ENCODE measurements at places on chromosomes 16 and 17.

- DNase-seq = no peak
Observed at GRCh38 chr16:71956486-71956885, 43.7 kb downstream of the PKD1L3 start.

- DNase-seq = no peak
Observed at GRCh38 chr16:79069121-79069520, 531.4 kb downstream of the MAF start.

DNA sequence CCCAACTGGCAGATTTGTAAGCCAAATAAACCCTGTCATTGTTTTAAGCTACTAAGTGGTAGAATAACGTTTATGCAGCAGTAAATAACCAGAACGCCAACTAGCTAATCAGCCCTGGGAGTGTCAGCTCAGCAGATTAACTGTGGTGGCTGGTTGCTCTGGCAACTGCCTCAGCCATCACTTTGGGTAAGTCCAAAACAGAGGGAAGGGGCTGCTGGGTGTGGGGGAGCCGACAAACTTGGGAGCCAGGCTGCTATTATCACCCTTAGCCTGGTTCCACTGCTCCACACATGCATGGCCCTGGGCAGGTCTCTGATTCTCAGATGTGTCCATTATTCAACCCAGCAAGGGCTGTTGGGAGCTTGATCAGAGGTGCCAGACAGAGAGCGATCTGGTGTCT, 22.2 kb upstream of the RHOT1 start:
- DNase-seq = no peak

- DNase-seq = peak; percentile 79
Observed at GRCh38 chr17:1573932-1574696, 11.5 kb upstream of the PITPNA start.

DNA sequence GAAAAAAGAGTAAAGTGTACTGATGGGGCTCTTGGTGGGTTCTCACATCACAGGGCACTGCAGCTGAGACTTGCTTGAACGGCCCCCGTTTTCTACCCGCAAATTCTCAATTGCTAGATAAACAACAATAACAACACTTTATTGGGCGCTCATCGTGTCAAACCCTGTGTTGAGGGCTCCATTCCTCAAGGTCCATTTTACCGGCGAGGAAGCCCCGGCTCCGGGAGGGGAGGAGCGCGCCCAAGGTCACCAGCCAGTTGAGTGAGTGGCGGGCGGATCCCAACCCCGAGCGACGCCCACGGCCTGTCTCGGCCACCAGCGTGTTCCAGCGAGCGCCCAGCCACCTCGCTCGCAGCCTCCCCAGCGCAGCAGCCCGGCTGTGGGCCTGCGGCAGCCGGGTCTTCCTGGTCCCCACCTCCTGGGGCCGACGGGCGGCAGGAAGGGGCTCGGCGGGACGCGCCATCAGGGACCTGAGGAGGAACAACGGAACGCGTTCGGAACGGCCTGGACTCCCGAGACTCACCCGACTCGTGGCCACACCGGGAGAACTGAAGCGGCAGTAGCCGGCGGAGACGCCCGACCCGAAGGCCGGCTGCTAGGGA, 373 bp downstream of the CMC2 start:
- DNase-seq = no peak

DNA sequence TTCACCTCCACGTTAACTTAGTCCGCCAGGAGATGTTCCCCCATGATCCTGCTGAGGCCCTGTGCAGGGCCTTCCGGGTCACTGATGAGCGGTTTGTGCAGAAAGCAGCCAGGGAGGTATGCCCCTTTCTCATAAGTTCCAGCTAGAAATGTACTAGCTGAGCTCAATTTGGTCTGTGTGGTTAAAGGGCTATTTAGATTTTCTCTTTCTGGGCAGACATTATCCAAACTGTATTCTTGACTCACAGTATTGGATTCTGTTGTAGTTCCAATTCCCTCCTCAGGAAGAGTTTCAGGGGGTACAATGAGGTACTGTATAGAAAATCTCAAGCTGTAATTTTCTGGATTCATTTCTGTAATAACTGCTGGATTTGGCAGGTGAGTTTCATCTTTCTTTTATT, 137.1 kb downstream of the TRIM37 start:
- no peak for DNase-seq

DNA sequence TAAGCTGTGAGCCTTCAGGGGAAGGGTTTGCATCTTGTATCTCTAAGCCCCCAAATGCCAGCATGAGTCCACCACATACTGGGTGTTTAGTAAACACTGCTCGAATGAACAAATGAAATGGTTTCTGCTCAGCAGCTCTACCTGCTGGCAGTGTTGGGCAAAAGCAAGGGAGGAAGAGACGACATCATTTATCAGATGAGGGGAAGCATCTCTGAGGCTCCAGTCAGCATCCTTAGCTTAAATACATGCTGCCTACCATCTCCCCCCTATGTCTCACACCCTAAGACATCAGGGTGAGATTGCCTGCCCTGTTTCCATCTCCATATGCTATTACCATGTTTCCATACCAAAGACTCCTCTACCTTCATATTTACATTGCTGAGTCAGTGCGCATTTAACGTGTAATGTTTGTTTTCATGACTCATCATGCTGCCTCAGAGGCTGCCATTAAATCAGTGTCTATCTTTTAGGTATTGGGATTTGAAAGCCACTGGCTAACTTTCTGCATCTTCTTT, 379.8 kb downstream of the UTP18 start:
- DNase-seq = no peak

DNA sequence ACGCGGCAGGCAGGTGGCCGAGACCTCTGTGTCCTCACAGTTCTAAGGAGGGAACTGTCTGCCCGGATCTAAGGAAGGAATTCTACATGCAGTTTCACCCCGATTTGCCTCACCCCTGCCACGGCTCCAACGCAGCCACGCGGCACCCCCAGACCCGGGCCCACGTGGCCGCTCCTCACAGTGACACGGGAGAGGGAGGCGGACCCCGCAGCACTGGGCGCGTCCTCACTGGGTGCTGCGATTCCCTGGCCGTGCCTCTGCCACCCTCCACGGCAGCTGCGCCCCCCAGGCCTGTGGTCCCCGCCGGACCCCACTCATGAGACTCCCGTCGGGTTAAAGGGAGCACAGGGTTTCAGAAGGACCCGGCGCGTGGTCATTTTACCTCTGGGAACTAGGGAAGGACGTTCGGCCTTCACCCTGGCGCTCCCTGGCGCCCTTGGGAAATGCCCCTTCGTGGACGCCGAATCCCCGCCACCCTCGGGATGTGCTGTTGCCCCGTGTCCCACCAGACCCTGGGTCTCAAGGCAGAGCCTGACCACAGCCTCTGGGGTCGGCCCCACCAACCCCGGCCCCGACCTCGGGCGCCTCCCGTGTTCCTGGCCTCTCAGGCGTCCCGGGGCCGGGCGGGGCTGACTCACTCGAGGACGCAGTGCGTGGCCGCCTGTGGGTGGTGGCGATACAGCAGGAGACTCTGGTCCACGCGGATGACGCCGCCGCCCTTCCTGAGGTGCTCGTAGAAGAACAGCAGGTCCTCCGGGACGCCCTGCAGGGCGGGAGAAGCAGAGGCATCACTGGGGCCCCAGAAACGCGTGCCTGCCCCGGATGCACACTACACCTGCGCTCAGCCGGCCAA, 118.8 kb upstream of the METRNL start:
- no peak for DNase-seq

GRCh38 chr16:88282564-88283395, 100.0 kb upstream of the ZNF469 start:
- DNase-seq = no peak

DNA sequence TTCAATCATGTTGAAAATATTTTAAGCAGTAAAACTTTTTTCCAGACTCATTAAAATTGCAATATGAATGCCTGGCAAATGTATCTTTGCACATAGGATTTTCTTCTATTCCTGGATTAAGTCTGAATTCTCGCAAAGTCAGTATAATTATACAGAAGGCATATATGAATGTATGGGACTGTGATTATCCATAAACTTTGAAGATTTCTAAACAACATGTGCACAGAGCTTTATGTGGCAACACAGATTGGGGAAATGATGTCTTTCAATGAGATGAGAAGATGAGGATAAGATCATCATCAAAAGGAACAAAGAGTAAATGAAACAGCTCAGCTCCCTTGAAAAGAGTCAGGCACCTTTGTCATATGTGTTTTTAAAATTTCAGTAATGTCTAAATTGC, 635.3 kb downstream of the CDH11 start:
- no peak for DNase-seq

DNA sequence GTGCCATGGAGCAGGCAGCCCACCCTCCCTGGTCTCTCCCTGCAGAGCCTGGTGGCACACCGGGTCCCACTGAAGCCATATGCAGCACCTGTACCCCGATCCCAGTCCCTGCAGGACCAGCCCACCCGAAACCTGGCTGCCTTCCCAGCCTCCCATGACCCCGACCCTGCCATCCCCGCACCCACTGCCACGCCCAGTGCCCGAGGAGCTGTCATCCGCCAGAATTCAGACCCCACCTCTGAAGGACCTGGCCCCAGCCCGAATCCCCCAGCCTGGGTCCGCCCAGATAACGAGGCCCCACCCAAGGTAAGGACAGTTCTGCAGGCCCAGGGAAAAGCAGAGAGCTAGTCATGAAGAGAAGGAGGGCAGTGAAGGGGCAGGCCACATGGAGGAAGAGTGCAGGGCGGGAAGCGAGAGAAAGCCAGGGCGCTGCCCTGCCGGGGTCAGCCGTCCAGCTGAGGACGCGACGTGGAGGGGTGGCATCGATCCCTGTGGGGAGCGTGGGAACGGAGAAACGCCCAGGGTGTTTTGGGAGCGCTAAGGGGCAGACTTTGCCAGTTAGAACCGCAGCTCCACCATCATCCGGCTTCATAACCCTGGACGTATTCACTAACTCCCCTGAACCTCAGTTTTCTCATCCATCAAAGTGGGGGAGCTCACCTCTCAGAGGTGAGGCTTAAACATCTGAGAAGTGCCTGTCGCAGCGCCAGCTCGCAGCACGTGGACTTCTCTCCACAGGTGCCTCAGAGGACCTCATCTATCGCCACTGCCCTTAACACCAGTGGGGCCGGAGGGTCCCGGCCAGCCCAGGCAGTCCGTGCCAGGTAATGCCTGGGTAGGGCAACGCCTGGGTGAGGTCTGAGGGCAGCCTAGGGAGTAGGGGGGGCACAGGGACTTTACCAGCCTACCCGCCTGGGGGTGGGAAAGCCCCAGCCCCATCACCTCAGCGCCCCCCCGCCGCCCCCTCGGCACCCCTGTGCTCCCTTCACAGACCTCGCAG, 7.6 kb upstream of the C17orf107 start:
- no peak for DNase-seq

GRCh38 chr17:39775031-39775430, 37.3 kb downstream of the GRB7 start:
- DNase-seq = peak; percentile 57

DNA sequence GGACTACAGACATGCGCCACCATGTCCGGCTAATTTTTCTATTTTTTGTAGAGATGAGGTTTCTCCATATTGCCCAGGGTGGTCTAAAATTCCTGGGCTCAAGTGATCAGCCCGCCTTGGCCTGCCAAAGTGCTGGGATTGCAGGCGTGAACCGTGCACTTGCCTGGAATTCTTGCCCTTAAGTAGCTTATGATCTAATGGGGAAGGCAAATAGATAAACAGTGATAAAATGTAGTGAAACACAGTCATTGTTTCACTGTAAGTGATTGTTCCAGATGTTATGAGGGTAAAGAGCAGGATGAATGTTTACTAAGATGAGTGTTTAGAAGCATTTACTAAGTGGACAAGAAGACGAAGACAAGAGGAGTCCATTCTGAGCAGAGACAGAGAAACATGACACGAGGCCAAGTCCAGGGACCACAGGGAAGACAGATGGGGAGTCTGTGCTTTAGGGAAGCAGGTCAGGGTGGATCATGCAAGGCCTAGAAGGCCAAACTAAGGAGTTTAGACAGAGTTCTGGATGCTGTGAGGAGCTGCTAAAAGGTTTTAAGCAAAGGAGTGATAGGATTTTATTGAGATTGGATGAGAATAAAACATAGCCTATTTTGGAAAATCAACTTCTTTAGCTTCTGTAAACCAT, 36.9 kb downstream of the YPEL2 start:
- DNase-seq = no peak

- DNase-seq = no peak
Observed at GRCh38 chr17:2580151-2580550, 13.3 kb upstream of the PAFAH1B1 start.

DNA sequence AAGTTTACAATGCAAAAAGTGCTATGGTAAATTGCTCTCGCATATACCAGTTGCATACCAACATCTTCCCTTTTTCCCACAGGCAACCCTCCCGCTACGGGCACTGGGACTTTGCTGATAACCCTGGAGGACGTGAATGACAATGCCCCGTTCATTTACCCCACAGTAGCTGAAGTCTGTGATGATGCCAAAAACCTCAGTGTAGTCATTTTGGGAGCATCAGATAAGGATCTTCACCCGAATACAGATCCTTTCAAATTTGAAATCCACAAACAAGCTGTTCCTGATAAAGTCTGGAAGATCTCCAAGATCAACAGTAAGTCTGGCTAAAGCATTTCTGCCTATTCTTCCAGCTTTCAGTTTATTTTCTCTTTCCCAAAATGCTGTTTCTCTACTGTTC, 27.9 kb upstream of the HSBP1 start:
- no peak for DNase-seq

DNA sequence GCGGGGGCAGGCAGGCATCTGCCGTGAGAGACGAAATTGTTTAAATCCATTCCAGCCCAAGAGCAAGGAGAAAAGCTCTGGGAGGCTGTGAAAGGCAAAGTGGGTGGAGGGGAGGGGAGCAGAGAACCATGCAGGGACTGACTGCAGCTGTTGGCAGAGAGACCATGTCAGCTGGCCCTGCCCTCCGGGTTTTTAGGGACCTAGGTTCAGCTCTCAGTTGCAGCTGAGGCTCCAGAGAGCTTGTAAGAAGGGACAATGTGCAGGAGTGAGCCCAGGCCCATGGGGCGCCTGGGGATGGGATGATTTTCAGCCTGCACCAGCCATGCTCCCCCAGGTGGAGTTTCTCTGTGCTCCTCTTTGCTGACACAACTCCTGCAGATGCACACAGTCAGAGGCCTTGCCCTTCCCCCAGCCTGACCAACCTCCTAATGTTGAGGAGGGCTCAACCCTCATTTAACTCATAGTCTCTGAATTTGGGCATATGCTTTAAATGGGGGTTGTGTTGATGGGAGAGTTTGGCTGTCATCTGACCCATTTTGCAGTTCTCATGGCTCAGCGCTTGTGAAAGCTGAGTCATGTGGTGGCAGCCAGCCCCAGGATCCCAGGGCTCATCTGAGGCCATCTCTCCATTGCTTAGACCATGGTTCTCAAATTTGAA, 70.9 kb downstream of the PLXDC1 start:
- DNase-seq = no peak

DNA sequence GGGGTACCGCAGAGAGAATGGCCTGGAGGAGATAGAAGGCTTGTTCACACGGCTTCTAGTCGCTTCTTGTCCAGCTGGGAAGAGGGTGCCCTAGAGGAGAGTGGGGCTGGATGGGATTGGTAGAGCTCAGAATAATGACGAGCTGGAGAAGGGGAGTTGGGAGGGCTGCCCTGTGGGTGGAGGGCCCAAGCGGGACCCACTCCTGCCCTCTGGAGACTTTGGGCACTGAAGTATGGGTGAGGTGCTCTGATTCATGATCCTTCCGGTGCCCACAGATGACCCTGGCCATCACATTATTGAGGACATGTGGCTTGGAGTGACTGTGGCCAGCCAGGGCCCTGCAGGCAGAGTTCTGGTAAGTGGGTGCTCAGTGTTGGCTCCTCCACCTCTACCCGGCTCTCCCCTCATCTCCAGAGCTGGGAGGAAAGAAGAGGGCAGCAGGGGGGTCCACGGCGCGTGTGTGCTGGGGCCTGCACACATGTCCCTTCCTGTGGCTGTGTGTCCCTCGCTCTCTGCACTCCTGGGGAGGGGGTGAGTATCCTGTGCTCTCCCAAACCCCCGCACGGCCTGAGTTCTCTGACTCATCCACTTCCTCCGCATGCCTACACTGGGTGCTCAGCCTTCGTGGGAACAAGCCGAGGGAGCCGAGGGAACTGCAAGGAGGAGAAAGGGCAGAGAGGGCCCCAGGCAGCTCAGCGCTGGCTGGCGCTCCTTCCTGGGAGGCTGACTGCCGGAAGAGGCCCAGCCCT, 8.5 kb downstream of the ITGA3 start:
- no peak for DNase-seq
